ENCODE measurements at places on chromosomes 3 and 15.

GRCh38 chr3:83842511-83842910 lies 1116.3 kb upstream of the CADM2 start:
- no peak for DNase-seq

DNA sequence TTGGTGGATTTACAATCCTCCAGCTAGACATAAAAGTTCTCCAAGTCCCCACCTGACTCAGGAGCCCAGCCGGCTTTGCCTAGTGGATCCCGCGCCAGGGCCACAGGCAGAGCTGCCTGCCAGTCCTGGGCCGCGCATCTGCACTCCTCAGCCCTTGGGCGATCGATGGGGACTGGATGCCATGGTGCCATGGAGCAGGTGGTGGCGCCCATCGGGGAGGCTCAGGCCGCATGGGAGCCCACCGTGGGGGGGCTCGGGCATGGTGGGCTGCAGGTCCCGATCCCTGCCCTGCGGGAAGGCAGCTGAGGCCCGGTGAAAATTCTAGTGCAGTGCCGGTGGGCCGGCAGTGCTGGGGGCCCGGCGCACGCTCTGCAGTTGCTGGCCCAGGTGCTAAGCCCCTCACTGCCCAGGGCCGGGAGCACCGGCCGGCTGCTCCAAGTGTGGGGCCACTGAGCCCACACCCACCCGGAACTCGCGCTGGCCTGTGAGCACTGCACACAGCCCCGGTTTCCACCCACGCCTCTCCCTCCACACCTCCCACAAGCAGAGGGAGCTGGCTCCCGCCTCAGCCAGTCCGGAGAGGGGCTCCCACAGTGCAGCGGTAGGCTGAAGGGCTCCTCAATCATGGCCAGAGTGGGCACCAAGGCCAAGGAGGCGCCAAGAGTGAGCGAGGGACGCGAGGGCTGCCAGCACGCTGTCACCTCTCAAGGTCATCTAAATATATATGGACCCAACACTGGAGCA lies 38.8 kb upstream of the IGSF11 start:
- DNase-seq = no peak

DNA sequence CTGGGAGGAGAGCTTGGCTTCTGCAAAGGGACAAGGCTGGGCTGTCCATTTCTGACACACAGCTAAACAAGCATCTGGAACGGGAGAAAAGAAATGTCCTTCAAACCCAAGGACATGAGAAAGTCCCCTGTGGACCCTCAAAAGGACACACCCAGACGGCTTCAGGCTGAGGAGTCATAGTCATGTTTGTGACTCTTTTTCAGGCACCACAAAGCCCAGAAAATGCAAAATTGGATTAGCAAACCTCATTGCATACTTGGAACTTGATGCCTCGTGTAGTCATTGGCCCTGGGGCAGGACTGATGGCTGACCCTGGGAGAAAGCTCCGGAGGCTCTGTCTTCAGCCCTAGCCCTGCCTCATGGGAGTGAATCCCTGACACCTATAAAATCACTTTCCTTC lies 21.5 kb downstream of the FAM174B start:
- no peak for DNase-seq

DNA sequence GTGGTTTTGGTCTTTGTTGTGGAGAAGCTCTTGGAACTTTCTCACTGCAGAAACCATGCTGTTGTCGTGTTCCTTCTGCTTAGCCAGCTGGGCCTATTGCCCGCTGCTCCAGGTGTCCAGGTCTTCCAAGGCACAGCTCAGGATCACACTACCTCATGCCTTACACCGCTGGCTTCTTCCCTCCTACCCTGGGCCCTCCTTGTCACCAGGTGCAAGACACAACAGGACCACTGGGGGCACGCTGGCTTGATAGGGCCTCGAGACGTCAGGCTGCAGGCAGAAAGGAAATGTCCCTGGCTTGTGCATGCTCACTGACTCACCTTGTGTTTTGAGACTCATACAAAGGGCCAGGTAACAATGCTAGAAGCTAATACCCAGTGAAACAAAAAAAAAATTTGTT lies 32.3 kb downstream of the PAQR9 start:
- no peak for DNase-seq

- DNase-seq = no peak
These were observed 29.2 kb upstream of the SFMBT1 start for GRCh38 chr3:53074761-53075742.

GRCh38 chr3:195139091-195139875 lies 131.7 kb downstream of the XXYLT1 start:
- DNase-seq = no peak

GRCh38 chr15:84969257-84969656 lies 12.4 kb upstream of the PDE8A start:
- no peak for DNase-seq

GRCh38 chr3:139312959-139313358 lies 30.9 kb upstream of the MRPS22 start:
- peak; percentile 69 for DNase-seq

DNA sequence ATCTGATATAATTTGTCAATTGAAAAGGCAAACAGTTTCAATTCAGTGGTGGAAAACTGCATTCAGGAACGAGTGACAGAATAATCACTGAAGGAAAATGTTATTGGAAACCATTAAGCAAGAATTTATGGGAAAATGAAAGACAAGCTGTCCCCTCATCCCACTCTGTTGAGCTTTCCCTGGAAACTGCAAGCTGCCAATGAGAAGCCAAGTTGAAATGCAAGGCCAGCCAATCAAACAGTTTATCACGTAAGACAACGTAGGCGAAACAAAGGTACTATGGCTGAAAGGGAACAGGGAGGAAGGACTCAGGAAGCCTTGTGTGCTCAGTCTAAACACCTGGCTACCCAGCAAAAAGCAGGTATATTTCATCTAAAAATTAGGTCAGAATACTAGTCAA lies 187.9 kb upstream of the ATP10A start:
- no peak for DNase-seq

- no peak for DNase-seq
These were observed 18.6 kb upstream of the PRR23E start for GRCh38 chr3:127174284-127174683.

- DNase-seq = no peak
These were observed 105.9 kb upstream of the AKAP13 start for GRCh38 chr15:85274315-85275050.

DNA sequence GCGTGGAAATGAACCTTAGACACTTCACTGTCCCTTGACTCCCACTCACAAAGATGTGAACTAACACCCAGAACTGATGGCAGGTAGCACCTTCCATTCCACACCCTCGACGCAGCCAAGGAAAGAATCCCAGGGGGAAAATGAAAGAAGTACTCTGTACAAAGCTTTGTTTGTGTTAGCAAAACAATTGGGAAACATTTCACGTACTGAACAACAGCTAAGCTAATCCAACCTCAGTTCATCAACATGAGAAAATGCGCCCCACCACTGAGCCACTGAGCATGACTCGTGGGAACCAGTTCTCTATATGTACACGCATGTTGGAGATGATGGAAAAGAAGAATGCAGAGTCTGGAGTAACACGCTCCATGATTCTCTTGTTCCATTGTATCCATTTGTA lies 32.0 kb downstream of the CORO2B start:
- DNase-seq = no peak

DNA sequence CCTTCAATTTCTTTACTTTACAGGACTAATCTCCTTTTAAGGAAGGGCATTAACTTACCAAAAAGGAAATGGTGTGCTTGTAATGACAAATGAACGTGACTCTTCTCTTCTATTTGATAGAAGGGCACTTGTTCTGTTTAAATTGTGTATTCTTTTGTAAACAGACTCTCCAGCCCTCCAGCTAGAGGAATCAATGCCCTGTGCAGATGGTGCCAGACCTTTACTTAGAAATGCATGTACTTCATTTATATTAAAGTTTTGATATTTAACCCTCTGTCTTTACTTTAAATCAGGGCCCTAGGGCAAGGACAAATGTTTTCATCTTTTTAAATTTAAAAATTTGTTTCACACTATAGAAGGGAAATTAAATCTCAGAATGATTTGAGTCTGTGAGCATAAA lies 355.1 kb downstream of the GBE1 start:
- no peak for DNase-seq

DNA sequence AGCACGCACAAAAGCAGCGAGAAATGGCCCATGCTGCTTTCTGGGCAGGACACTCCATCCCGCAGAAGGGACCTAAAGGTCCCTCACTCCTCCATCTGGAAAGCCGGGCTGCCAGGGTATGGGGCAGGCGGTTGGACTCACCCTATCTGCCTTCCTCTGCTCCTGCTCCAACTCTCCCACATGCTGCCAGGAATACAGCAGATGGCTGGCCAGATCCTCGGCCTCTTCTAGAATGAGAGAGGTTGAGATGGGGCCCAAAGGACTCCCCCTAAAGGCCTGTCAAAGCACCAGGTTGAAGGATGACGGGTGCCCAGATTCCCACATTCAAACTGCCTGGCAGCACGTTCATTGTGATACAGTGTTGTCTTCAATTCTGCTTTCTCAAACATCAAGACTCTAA lies 85.1 kb upstream of the C2CD4B start:
- no peak for DNase-seq

DNA sequence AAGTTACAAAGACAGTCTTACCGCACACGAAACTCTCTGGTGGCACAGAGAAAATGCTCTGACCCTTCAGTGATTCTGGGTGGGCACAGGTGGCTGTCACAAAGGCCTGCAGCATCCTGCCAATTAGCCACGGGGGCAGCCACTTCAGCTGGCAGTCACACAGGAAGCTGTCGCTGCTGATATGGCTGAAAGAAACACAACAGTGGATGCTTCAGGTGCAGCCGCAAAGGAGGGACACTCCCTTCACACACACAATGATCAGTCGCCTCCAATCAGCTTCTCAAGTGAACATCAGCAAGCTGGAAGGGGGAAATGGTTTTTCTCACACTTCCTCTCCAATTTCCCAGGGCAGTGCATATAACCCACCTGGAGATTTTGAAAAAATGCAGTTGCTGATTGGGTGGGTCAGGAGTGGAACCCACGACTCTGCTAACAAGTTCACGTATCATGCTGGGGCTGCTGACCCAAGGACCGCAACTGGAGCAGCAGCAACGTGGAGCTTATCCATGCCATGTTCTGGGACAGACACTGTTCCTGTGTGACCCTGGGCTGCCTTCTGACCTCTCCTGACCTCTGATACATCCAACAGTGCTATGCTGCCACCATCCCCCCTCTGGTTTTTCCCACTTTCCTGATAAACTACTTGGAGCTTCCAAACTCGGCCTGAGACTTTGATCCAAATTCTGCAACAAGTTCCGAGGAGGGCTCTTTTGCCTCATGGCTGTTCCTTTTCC lies 106.6 kb downstream of the LRIG1 start:
- no peak for DNase-seq

GRCh38 chr3:172766718-172767405 lies 16.3 kb downstream of the ECT2 start:
- DNase-seq = no peak

GRCh38 chr15:70763950-70764730 lies 782 bp upstream of the UACA start:
- DNase-seq = no peak

DNA sequence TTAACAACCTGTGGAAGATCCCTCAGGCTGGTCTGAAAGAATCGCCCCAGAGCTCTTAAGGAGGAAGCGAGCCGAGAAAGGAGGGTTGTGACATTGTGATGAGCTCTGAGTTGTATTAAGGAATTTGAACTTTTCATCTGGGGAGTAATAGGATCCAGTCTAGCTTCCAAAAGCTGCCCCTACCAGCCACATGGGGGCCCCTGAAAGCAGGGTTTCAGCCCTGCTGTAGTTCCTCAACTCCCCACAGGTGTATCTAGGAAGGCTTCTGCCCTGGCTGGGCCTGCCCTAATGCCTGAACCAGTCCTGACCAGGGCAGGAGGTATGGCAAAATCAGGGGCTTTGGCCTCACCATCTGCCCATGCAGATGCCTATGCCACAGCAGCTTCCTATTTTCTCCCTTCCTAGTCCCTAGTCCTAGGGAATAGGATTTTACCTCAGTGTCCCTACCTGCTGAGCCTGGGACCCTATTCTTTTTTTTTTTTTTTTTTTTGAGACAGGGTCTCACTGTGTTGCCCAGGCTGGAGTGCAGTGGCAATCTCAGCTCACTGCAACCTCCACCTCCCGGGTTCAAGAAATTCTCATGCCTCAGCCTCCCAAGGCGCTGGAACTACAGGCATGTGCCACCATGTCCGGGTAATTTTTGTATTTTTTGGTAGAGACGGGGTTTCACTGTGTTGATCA lies 5.0 kb upstream of the AP3S2 start:
- peak; percentile 72 for DNase-seq

DNA sequence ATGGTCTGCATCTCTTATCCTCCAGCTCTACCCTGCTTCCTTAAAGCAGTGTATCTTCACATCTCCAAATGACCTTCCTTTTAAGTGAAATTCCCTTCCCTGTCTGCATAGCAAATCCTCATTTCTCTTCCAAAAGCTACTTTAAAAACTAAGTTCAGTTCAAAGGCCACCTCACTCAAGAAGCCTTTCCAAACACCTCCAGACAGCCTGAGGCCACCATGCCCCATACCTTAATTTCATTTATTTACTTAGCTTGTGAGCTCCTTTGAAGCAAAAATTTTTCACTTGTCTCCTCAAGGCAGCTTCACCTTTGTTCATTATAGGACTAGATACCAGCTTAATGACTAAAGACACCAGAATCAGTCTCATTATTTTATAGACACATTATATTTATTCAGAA lies 39.4 kb downstream of the PIGB start:
- no peak for DNase-seq

Data from hepatic stellate cell (primary cell).